Uterus (tissue), 4 donors: ENCODE measurements at places on chromosomes 5 and 9. TPM values are rescaled to one million over a fixed set of nuclear protein-coding genes. Genes with fewer than 3 reads are reported as not detected.

DNA sequence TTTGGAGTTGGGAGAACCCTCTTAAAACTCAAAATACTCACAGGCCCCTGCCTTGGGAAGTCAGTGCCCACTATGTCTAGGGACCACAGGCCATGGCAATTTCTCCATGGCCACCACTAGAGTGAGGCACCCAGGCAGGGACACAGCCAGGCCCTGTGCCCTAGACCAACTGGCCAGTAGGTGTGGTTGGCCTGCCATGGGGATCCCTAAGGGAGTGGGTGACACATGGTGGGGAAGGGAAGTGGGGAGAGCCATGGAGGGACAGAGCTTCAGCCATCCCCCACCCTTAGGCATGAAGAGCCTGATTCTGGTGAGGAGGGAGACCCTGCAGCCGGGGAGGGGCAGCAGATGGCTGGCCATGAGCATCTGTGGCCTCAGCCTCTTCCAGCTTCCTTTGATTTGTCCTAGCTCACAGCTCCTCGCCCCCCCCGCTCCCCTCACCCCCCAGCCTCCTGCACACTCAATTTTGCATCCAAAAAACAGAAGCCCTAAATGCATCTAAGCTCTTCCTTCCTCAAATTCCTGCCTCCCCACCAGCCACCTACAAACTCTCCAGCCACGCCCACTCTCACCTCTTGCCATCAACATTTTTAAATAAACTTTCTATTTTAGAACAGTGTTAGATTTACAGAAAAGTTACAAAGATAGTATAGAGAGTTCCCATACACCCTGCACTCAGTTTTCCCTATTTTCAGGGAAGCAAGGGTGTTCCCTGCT lies 1.6 kb upstream of the DBN1 start:
- no peak for DNase-seq

- no peak for DNase-seq
These were observed 49.8 kb upstream of the PALM2AKAP2 start for GRCh38 chr9:109730228-109730627.

- DNase-seq: no peak
These were observed 73.2 kb upstream of the RARS1 start for GRCh38 chr5:168413062-168413461.

The TAS2R1 gene
- not detected for total RNA-seq

The COMMD10 gene
- 64.1 TPM for total RNA-seq

The C9 gene
- not detected for total RNA-seq

The C6 gene
- 3.5 TPM for total RNA-seq
